ENCODE measurements at places on chromosomes 16 and 17.

- DNase-seq, result no peak
Measured at GRCh38 chr16:10957771-10958482, 13.6 kb downstream of the CLEC16A start.

- no peak for DNase-seq
Measured at GRCh38 chr16:19945934-19946333, 61.3 kb upstream of the GPRC5B start.

DNA sequence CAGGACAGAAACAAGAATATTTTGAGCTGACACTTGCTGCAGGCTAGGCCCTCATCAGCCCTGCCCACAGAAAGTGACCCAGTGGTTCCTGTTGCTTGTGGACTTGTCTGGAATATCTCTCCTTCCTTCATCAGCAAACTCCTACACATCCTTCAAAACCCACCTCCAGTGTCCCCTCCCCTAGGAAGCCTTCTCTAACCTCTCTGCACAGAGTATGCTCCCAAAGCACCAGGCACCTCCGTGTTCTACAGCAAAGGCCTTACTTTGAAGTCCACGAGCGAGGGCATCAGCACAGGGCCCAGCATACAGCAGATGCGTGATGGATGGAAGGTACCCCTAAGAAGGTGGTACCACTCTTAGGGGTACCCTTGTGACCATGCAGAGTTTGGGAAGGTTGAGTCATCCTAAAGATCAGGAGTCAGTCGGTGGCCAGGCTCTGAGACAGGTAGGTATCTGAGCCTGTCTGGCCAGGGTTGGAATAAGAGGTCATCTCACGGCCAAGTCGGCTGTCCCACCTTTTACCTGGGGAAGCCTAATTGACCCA is 2.0 kb downstream of the CCDC102A start:
- DNase-seq, result no peak

DNA sequence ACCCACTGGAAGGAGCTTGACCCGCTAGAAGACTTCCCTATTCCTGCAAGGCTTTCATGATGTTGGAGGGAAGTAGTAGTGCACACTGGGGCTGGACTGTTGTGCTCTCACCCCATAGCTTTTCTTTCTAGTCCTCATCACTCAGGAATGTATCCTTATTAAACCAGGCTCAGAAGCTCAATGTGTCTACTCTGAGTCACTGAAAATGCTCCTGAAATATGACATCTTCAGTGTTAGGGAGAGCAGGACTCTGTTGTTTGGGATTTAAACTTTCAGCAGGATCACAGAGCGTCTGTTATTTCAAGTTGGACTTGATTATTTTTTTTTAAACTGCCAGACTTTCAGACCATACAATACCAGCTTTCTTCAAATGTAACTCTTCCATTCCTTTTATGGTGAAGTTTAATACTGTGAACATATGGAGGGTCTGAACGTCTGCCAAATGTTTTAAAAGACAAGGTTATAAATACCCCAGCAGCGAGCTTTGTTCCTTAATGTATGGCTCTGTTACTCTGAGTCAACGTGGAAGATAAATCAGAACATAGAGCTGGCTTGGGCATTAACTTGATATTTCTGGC is 257.5 kb downstream of the CDH11 start:
- DNase-seq, result no peak

GRCh38 chr17:82080048-82080788 is 14.6 kb upstream of the DUS1L start:
- DNase-seq, result no peak

DNA sequence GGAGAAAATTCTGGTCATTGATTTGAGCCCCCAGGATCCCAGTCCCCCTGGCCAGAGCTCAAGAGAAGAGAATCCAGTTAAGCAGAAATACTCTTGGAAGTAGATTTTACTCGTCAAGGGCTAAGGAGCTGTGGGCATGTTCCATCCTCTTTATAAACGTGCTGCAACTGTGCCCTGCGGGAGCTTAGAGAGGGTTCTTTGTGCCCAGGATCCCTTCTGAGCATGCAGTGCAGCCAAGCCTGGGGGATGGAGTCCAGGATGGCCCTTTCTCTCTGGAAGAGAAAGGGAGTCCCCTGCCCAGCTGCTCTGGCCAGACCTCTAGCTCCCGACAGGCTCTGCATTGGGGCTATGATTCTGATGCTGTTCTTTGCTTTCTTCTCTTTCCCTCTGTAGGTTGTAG is 9.5 kb upstream of the LGALS9 start:
- no peak for DNase-seq

DNA sequence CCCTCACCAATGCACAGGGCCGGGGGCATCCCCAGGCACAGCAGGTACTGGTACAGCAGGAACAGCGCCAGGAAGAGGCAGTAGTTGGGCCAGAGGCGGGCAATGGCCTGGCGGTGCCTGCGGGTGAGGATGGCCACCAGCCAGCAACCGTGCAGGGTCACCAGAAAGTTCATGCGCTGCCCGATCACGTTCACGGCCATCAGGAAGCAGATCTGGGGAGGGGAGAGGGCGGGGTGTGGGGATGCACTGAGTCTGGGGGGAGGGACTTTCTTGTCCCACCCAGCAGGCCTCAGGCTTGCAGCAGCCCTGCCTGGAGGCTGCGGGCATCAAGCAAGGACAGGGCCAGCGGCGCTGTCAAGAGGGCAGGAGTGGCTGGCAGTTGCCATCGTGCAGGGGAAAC is 25.4 kb downstream of the CTU2 start:
- DNase-seq, result no peak

DNA sequence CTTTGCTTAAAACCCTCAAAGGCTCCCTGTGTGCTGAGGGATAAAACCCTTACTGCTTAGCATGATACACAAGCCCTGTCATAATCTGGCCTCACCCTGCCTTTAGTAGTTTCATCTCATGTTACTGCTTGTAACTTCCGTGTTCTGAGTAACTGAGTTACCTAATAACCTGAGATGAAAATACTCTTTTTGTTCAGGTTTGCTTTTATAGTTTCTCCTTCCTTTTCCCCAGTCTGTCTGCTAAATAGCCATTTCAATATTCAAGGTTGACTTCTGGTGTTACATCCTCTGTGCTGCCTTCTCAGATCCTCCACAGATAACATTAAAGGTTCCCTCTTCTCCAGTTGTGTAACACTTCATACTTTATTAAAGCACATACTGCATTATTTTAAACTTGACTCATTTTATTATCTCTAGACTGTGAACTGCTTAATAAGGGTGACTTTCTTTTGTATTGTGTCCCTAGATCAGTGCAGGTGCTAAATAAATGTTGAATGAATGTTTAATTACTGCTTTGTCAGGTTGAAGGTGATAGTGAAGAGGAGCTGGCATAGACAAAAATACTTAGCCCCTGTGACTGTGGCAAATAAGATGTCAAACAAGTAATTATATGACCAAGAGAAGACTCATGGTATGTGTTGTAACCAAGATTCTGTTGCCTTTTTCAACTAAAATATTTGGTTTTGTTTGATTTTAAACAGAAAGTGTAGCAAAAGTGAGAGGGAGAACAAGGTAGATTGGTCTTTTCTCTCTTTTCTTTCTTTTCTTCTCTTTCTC is 47.8 kb downstream of the NFAT5 start:
- no peak for DNase-seq

DNA sequence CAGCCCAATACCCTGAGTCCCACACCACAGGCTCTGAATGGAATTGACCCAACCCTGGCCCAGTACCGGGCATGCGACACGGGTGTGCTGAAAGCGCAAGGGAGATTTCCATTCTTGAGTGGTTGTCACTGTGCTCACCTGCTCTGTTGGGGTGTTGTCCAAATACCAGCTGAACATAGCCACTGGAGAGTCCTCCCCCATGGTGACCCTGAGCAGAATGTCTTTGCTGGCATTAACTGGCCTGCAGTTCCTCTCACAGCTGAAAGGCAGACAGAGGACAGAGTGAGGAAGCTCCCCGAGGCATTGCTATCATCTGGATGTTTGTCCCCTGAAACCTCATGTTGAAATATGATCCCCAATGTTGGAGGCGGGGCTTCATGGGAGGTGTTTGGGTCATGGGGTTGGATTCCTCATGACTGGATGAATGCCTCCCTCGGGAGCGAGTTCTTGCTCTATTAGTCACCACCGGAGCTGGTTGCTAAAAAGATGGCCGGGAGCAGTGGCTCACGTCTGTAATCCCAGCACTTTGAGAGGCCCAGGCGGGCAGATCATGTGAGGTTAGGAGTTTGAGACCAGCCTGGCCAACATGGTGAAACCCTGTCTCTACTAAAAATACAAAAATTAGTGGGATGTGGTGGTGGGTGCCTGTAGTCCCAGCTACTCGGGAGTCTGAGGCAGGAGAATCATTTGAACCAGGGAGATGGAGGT is 57.3 kb upstream of the BCO1 start:
- no peak for DNase-seq

GRCh38 chr17:50443505-50443974 is 17.5 kb downstream of the ACSF2 start:
- no peak for DNase-seq

DNA sequence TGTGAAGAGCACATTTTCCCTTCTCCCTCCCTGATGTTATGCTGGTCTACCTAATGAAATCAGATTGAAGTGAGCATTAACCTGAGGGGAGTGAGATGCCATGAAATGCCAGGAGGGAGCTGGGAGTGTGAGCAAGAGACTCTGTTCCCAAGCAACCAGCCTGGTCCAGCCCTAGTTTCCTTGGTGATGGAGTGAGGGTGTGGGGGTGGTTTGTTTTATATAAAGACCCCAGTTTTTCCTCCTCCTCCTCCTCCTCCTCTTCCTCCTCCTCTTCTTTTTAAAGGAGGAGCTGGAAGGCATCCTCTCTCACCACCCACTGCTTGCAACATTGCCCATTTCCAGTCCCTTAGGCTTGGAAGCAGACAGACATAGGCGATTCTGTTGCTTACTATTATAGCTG is 97.1 kb downstream of the DNAH3 start:
- DNase-seq, result no peak

- DNase-seq, result no peak
Measured at GRCh38 chr16:71347146-71347545, 11.4 kb upstream of the CALB2 start.

GRCh38 chr17:38572669-38573365 is 32.9 kb downstream of the SRCIN1 start:
- no peak for DNase-seq

- DNase-seq, result no peak
Measured at GRCh38 chr16:22770866-22771265, 43.1 kb upstream of the HS3ST2 start.

GRCh38 chr16:78462288-78463208 is 363.1 kb downstream of the WWOX start:
- no peak for DNase-seq

DNA sequence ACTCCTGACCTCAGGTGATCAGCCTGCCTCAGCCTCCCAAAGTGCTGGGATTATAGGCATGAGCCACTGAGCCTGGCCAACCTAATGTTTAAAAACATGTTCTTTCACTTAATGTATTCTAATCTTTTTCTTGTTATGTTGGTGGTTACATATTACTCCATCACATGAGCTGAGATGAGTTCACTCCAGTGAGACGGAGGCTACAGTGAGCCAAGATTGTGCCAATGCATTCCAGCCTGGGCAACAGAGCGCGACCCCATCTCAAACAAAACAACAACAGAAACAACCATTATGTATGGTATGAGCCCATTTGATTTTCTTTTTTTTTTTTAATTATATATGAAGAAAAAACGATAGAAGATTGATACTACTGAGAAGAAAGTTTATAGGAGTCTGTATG is 39.6 kb downstream of the SLC39A11 start:
- no peak for DNase-seq

GRCh38 chr16:89476379-89476778 is 14.0 kb downstream of the ANKRD11 start:
- no peak for DNase-seq

- DNase-seq, result no peak
Measured at GRCh38 chr17:74898376-74898946, 5.0 kb upstream of the FADS6 start.

DNA sequence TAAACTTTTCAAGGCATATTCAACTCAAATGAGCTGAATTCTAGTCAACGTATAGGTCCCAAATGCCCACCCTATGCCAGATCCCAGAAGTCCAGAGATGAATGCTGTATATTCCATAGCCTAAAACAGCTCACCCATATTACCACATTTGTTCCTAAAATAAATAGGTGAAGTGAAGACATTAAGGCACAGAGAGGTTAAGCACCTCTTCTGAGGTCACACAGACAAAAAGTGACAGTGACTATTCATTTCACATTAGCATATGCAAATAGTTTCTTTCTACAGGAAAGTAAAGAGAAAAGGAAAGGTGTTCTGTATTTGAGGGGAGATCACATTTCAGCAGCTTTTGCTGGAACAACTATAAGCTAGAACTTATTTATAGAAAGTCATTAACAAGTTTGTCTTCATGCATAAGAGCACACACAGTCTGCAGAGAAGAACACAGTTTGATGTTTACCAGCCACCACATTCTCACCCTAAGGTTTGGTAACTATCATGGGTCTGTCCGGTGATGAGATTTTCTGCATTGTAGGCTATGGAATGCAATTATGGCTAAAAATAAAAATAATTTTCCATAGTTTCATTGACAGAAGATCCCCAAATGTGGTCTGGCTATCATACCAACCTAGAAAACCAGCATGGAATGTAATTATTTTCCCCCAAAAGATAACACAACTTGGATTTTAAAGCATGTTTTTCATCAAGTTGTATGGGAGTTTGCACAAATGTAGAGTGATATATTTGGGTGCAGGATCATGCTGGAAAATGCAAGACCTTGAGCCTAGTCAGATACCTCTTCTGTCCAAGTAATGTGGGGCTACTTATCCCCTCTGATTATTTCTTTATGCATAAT is 402.1 kb downstream of the UTP18 start:
- DNase-seq, result no peak

DNA sequence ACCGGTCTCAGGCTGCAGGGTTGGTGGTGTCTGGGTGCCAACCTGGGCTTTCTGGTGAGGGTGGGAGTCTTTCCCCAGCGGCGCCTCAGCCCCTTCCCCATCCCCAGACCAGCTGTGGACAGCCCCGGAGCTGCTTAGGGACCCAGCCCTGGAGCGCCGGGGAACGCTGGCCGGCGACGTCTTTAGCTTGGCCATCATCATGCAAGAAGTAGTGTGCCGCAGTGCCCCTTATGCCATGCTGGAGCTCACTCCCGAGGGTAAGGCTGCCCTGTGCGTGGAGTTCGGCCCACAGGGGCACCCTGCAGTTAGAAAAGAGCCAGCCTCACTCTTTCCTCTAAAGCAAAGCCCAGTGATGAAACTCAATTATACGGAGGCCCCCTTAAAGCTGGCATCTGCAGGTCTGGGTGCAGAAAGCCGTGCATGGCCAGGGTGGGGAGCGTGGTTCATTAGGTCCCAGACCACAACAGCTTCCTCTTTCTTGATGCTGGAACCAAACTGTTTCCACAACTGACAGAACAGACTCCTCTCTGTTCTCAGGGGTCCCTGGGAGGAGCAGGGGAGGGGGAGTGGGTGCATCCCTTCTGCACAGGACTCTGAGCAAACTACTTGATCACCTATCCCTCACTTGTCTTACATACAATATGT is 10.7 kb downstream of the GUCY2D start:
- no peak for DNase-seq

GRCh38 chr17:6910987-6911603 is 79.6 kb upstream of the TEKT1 start:
- no peak for DNase-seq

DNA sequence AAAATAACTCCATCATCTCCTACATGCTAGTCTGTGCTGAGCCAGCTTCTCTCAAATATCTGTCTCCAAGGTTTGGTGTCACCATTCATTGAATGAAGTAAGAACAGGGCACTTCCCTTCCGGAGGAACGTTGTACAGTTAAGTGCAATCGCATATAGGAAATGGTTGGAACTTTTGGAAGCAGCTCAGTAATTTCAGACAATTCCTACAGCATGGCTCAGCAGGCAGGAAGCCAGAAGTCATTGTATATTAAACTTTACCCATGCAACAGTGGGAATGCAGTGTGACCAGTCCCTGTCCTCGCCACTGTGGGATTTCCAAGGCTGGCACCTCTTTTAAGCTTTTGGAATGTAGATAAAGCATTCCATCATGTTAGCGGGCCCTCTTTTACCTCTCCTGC is 51.1 kb upstream of the MYH2 start:
- no peak for DNase-seq
